Stimulated activated CD8-positive, alpha-beta memory T cell treated with anti-CD3 and anti-CD28 coated beads, Interleukin-12 subunit alpha, Interleukin-12 subunit beta, amount 100 ng/mL, for 1 hour (primary cell): ENCODE measurements at places on chromosomes 3 and 15.

- no peak for DNase-seq
Observed at GRCh38 chr15:82393671-82394070, 35.9 kb upstream of the GOLGA6L9 start.

GRCh38 chr3:69784954-69785514 lies 45.8 kb downstream of the MITF start:
- no peak for DNase-seq

DNA sequence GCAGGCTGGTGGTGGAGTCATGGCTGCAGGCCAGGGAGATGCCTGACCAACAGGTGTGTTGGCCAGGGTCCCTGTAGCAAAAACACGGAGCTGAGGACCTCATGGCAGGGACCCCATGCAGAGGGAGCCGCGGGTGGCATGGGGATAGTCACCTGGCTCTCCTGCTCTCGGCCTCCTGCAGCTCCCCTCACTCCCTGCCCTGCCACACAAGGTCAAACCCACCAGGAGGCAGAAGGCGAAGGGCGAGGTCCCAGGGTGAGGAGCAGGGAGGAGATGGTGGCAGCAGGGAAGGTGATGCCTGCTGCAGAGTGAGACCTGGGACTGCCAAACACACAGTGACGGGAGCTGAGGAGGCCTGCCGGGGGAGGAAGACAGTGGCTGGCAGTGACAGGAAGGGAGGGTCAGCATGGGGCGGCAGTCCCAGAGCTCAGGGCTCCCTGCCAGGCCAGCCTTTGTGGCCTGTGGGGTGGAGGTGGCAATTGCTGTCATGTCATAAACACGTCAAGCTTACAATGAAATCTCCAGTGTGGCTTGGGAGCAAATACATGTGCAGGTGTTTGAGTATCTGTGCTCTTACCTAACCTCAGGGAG lies 144.3 kb downstream of the TJP1 start:
- no peak for DNase-seq

- DNase-seq, result no peak
Observed at GRCh38 chr3:32256206-32256605, 17.7 kb downstream of the CMTM8 start.

GRCh38 chr3:189516039-189516438 lies 115.2 kb upstream of the TP63 start:
- no peak for DNase-seq

DNA sequence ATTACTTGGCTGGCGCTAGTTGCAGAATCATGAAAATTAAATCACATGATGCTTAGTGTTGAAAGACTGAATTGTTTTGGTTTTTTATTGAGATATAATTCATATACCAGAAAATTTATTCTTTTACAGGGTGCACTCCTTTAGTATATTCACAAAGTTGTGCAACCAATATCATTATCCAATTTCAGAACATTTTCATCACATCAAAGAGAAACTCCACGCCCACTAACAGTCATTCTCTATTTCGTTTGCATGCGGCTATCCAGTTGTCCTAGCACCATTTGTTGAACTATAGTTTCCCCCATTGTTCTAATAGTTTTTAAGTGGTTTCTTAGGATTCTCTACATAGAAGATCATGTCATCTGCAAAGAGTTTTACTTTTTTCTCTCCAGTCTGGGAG lies 3.7 kb downstream of the EHD4 start:
- DNase-seq, result no peak

DNA sequence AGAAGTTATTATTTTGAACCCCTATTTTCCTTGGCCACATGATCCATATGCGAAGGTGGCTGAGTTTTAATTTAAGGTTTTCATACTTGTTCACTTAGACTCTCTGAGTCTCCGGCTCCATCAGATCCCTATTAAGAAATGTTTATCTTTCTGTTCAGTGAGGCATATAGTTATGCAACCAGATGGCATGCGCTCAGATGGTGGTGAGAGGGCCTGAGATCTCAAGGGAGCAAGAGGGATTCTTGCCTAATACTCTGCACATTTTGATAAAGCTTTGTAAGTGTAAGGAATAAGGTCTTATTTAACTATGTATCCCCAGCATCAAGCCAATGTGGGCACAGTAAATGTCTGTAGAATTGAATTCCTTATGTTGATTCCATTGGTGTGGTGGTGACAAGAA lies 78.9 kb upstream of the DPH6 start:
- no peak for DNase-seq

DNA sequence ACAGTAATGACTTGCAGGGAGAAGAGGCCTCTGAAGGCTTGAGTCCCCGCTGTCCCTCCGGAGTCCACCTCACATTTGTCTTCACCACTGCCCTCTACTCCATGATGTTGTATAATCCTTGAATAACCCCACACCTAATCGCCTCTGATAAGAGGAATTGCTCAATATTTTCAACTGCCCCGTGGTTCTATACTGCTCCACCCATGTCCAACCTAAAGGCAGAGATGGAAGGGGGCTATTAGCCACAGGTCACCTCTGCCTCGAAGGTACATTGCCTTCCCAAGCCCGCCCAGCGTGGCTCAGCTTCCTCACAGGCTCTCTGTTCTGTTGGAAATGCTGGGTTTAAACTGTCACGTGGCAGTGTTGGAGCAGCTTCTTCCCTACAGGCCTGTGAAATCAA lies 12.4 kb downstream of the TLR9 start:
- no peak for DNase-seq

DNA sequence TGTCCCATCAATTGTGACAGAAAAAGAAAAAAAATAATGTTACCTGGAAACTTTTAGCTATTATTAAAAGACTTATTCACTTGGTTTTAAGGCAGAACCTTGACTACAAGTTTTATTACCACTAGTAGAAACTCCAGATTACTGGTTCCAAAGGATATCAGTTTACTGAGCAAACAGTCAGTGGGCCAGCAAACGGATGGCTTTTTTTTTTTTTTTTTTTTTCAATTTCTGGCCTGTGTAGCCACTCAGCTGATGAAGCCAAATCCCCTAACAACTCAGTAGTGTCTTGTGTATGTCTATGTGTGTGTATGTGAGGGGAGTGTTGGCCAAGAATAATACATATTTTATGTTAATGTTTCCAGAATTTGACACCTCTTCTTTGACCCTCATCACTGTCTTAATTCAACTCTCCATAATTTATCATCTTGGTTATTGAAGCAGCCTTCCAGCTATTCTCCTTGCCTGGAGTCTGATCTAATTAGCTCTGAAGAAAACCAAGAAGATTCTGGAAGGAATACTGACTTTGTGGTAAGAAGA lies 724.9 kb downstream of the NSUN3 start:
- DNase-seq, result no peak

- DNase-seq, result no peak
Observed at GRCh38 chr3:129441215-129441614, 1.2 kb downstream of the IFT122 start.

DNA sequence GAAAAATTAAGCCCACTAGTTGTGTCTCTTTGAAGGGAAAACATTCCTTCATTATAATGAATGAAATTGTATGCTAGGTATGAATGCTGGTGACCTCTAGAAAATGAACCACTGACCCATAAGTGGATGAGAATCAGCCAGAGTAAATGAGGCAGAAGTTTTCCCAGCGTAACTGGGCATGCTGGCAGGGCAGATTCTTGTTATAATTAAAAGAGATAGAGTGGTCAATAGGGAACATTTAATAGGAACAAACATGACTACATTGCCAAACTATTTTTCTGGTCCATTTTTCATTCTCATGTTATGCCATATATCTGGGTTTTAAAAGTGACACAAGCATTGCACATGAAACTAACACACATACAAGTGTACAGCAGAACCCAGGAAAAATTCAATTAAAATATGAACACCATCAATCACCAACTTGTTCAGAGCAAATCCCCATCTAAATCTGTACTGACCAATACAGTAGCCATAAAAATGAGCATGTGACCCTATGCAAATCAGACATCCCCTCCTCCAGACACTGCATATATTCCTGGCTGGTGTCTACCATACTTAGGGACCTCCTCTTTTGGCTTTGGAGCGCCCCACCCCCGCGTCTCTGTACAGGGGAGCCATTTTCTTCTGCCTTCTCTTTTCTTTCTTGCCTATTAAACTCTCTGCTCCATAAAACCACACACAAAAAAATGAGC lies 4.0 kb downstream of the CLRN1 start:
- no peak for DNase-seq

GRCh38 chr3:62939707-62940106 lies 64.5 kb upstream of the CADPS start:
- no peak for DNase-seq

- no peak for DNase-seq
Observed at GRCh38 chr3:195760345-195761122, 39.8 kb downstream of the MUC20 start.

GRCh38 chr15:67098768-67099282 lies 33.4 kb downstream of the SMAD3 start:
- no peak for DNase-seq

GRCh38 chr15:101609742-101610610 lies 42.2 kb downstream of the TM2D3 start:
- no peak for DNase-seq
